Neural crest cell (in vitro differentiated cells): ENCODE measurements at places on chromosomes 13 and 19.
A peak's percentile ranks its signal among the peaks of the same experiment; 100 is the strongest.

DNA sequence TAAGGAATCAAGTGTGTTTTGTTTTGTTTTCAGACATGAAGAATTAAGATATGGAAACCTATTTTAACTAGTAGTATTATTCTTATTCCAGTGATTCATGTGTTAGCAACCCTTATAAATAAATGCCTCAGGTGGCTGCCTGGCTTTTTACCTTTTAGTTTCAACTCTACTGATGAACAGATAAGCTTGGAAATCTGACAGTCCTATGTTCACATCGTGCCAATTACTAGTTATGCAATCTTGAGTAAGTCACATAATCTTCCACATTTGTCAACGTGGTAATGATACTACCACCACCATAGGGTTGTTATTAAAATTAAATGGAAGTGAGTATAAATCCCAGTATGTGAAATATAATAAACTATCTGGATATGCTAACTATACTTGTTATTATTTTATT, 64.3 kb downstream of the TBC1D4 start:
- DNase-seq, result no peak

DNA sequence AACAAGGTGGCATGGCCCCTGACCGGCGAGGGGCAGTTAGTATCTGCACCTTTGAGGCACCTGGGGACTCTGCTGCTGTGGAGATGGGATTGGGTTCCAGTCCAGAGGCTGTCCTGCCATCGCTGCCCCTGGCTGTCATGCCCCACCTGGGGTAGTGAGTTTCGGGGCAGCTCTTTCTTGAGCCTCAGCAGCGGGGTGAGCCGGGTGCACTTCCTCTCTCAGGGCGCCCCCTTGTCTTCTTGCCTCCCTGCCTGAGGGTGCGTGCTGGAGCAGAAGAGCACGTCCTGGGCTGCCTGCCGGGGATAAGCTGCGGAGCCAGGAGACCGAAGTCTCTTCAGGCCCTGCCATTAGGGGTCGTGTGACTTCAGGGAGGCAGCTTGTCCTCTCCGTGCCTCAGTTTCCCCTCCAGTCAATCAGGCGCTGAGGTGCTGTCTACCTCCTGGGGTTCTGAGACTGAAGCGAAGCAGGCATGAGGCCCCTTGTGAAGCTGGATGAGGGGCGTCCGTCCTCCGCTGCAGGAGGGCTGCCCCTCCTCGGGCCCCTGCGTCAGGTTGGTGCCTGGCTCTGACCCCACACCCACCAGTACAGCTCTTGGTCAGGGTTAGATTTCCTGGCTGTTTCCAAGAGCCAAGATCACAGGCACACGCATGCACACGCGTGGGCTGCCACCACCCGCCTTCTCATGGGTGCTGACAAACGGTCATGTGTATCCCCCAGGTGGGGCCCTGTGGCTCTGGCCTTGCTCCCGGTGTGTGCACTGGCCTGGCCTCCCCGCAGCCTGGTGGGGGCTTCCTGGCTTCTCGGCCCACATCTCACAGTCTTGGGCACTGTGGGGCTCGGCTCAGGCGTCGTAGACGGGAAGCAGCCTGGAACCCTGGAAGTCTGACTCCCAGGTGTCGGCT, 8.3 kb downstream of the GNA11 start:
- DNase-seq, result no peak

DNA sequence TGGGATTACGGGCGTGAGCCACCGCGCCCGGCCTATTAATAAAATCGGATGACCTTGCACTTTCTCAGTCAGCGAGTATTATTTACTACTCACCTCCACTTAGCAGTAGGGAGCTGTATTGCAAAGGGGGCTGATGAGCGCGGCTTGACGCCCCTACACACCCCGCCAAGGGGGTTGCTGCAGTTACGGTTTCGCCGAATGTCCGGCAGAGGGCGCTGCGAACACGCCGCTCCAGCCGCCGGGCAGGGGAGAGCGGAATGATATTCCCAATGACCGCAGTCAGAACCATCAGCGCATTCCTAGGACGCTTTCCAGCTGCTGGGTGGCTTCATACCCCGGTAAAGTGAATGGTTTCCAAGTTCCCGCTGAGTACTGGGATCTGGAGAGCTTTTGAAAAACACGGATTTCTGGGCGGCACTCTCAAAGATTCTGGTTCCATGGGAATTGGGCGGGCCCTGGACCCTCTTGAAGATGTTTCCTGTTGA, 30.0 kb upstream of the TPT1 start:
- DNase-seq, result peak; percentile 70

DNA sequence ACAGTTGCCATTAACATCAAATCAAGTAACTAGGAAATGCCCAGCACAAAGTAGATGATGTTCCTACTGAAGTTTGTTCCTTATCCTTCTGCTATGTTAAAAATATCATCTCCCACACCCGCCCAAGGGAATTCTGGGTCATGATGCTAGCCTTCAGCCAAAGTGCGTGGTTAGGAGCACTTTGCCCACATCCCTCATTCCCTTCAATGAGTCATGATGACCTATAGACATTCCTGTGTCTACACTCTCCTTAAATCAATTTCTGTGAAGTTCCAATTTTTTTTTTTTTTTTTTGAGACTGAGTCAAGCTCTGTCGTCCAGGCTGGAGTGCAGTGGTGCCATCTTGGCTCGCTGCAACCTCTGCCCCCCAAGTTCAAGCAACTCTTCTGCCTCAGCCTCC, 17.0 kb downstream of the RXFP2 start:
- no peak for DNase-seq

DNA sequence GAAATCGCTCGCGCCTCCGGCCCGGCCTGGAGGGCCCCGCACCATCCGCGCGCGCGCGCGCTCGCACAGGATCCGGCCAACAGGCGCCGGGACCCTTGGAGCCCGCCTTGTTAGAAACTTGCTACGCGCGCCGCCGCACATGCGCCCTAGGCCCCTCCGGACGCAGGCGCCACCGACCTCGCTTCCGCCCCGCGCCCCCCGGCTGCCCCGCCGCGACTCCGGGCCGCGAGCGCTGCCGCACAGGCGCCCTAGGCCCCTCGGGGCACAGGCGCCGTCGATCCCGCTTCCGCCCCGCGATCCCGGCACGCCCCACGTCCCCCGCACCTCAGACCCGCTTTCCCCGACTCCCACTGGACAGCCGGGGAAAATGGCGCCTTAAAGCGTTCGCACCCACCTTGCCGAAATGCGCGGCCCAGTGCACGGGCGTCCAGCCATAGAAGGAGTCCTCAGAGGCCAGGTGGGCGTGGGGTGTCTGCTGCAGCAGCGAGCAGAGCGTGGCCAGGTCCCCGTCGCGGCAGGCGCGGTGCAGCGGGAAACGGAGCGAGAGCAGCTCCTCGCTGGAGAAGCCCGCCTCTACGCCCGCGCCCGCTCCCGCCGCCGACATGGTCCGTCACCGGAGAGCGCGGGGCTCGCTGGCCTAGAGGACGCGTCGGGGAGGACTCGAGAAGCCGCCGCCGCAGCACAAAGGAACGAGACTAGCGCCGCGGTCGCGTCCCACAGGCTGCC, 375 bp downstream of the ANKRD10 start:
- peak; percentile 71 for DNase-seq

GRCh38 chr13:36814465-36814864, 4.6 kb upstream of the RFXAP start:
- no peak for DNase-seq

DNA sequence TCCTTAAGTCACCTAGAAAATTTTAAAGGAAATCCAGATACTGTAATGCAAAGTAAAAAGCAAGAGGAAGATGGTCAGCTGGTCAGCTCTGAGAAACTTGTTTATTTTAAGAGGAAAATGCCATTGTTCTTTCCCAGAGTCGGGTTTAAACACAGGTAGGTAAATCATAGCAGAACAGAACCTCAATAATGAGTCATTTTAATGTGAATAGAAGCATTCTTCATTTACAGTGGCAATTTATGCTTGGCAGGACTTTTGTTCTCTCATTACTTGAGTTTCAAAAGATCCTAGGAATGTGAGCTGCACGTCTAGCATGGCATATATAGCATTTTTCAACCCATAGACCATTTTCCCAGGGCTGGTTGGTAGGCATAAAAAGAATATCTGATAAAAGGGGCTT, 132.3 kb downstream of the LIG4 start:
- DNase-seq, result no peak

DNA sequence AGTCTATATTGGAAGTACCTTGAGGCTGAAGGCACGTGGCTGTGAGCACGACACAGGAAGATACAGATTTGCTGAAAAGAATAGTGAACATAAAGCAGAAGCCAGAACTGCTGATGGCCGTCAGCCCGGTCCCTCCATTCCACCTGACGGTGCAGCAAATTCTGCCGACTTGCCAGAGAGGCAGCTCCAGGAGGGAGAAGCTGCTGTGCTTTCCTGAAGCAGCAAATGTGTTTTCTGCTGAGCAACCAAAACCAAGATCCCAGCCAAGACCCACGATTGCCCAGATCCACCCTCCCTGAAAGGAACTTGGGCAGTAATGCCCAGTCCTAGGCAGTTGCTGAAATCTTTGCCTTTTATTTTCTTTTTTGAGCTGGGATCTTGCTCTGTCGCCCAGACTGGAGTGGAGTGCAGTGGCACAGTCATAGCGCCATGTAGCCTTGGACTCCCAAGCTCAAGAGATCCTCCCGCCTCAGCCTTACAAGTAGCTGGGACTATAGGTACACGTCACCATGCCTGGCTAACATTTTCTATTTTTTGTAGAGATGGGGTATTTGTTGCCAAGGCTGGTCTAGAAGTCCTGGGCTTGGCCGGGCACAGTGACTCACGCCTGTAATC, 7.0 kb upstream of the RCN3 start:
- DNase-seq, result no peak

DNA sequence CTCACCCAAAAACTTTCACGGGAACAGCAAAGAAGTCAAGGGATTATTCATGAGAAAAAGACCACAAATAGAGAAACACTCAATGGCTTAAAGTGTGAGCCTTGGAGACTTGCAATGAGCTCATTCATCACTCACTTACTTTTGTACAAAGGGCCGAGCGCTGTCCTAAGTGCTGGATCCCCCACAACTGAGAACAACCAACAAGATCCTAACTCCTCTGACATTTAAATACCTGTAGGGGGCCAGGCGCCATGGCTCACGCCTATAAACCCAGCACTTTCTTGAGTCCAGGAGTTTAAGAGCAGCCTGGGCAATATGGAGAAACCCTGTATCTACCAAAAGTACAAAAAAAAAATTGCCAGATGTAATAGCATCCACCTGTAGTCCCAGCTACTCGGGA, 29.4 kb upstream of the ZNF507 start:
- no peak for DNase-seq

- no peak for DNase-seq
Measured at GRCh38 chr19:17865364-17866311, 5.9 kb downstream of the RPL18A start.

DNA sequence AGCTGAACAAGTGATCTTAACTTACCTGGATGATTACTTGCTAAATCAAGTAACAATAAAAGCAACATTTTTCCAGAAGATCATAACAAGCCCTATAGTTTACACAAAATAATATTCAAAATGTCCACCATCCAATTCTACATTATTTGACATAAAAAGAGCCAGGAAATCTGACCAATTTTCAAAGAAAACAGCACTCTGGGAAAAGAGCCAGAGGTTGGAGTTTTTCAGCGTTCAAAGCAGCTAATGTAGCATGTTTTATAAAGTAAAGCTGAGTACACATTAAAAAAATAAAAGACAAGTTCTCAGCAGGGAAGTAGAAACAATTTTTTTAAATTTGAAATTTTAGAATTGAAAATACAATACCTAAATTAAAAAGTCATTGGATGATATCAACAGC, 62.6 kb downstream of the UFM1 start:
- DNase-seq, result no peak

GRCh38 chr19:57888107-57888559, 704 bp downstream of the ZNF814 start:
- DNase-seq, result no peak

DNA sequence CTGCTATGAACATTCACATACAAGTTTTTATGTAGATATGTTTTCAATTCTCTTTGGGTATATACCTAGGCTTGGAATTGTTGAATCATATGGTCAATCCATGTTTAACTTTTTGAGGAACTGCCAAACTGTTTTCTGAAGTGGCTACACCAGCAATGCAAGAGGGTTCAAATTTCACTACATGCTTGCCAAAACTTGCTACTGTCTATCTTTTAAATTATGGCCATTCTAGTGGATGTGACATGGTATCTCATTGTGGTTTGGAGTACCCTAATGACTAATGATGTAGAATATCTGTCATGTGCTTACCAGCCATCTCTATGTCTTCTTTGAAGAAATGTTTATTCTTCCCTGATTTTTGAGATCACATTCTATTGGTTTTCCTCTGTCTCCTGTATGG, 860.3 kb downstream of the DIAPH3 start:
- DNase-seq, result no peak

DNA sequence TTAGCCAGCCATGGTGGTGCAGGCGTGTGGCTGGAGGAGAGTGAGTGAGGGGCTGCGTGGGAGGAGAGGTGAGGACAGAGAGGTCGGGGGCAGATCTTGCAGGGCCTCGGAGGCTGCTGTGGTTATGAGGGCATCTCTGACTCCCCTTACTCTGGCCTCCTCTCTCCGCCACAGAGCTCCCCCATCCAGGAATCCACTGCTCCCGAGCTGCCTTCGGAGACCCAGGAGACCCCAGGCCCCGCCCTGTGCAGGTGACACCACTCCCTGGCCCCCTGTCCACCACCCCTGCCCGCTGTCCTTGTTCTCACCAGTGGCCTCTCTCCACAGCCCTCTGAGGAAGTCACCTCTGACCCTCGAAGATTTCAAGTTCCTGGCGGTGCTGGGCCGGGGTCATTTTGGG, 7.8 kb downstream of the PTGER1 start:
- DNase-seq, result no peak

- DNase-seq, result no peak
Measured at GRCh38 chr13:31827707-31828106, 88.4 kb downstream of the RXFP2 start.

DNA sequence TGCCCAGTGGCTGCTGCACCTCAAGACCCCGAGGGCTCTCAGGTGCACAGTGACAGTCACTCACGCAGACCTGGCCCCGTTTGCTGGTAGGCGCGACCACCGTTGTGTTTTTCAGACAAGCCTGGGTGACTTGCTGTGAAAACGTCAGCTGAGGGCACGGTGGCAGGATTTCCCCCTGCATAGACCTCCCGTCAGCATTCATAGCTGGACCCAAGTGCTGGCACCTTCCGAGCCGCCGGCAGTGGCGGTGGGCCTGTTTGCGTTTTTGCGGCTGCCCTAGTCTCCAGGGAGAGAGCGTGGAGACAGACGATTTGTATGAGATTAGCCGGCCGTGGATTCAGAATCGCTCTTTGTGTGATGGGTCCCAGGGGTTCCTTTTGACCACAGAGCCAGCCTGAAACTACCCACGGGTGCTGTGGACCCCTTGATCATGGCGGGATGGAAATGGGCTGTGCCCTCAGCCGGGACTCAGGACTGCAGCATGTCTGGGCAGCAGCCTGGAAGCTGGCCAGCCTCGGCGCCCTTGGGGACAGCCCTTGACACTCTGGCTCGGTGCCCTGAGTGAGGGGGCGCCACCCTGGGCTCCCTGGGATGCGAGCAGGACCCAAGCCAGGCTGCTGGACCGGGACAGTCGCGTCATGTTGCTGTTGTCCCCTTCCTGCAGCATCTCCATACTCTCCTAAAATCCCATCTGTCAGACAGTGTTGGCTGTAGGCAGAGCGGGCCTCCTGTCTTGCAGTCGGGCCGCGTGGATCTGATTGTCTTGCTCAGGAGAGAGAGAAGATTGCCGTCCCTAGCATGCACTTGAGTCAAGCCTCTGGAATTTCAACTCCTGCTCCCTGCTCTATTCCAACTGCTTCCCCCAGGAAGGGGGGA, 8.6 kb downstream of the KDM4B start:
- DNase-seq, result no peak

GRCh38 chr19:588093-588740, 1.5 kb upstream of the HCN2 start:
- peak; percentile 65 for DNase-seq

- no peak for DNase-seq
Measured at GRCh38 chr19:17235971-17236777, 9.5 kb downstream of the NR2F6 start.

- no peak for DNase-seq
Measured at GRCh38 chr13:29914581-29914980, 64.2 kb upstream of the UBL3 start.
